ENCODE measurements at places on chromosomes 7 and 10. TPM values are rescaled to one million over a fixed set of nuclear protein-coding genes. Genes with fewer than 3 reads are reported as not detected.

DNA sequence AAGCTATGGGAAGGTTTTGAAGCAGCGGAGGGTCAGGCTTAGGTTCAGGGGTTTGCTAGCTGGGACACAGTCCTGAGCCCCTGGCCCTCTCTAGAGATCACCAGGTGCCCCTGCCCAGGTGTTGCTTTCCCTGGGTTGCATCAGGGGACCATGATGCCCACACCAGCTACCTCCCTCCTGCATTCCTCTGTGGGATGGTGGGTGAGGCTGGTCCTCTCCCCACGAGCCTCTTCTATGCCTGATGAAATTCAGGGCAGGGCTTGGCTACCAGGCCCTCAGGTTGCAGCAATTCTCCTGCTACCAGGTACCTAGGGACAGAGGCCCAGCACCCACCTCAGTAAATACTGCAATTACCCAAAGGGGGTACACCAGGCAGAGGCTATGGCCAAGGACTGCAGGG, 10.8 kb upstream of the SLC29A3 start:
- DNase-seq: no peak

- DNase-seq: no peak
These were observed 64.8 kb upstream of the CAPZA2 start for GRCh38 chr7:116797612-116798011.

DNA sequence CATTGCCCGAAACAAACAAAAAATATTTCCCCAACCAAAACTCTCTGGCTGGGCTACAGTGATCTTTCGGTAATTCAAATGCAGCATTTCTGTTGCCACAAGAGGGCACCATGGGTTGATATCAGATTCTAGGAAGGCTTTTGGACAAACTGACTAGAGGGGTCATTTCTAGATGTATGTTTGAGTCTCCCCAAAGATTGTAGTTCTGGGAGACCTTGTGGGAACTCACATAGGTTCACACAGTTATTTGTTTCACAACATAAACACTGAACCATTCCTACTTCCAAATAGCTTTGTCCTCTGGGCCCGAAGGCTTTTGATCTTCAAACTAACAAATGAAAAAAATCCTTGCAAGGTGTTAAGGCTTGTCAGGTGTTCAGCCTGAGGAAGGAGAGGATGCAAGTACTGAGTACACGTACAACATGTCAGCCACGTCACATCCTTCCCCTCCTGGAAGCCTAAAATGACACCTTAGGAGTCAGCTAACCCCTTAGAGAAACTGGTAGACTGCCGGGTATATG, 37.0 kb upstream of the IL15RA start:
- no peak for DNase-seq

DNA sequence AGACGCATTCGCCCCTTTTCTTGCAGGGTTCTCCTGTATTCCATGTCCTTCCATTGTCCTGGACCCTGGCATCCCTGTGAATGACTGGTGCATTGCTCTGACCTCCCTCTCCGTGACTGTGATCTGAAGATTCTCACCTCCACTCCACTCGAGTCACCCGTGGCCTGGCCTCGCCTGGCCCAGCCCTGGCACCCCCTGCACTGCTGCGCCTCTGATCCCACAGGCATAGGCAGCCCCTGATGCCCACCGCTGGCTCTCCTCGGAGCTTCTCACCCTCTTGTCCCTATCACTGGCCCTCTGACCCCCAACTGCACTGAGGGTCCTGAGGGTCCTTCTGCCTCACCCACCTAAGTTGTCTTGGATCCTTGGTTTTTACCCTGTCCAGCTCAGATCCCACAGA, 2.2 kb upstream of the MMP21 start:
- no peak for DNase-seq

DNA sequence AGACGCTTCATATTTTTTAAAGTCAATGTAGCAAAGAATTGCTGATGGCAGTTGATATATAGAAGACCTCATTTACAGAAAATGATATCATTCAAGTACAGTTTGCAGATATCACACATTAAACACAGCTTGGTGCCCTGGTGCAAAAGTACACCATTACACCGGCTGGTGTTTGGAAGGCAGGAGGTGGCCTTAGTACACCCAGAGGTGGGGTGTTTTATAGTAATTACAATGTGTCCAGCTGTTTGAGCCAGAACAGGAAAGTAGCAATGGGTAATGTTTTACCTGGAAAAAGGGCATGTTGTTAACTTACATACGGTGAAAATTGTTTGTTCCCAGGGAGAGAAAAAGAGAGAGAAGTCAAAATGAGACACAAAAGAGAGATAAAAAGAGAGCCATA, 103.0 kb upstream of the YAE1 start:
- no peak for DNase-seq

- DNase-seq: peak; percentile 44
These were observed 365.8 kb downstream of the BBS9 start for GRCh38 chr7:33495207-33495606.

GRCh38 chr7:104973227-104973626, 40.8 kb upstream of the KMT2E start:
- no peak for DNase-seq

FAM25A gene
- total RNA-seq: not detected

DEPP1 gene
- 146 TPM for total RNA-seq

SCIN gene
- 141 TPM for total RNA-seq

CNTNAP2 gene
- 0.13 TPM for total RNA-seq

LEP gene
- total RNA-seq: not detected

GCK gene
- 0.25 TPM for total RNA-seq
